ENCODE measurements at places on chromosomes 6 and 20. TPM values are rescaled to one million over a fixed set of nuclear protein-coding genes. Genes with fewer than 3 reads are reported as not detected.

DNA sequence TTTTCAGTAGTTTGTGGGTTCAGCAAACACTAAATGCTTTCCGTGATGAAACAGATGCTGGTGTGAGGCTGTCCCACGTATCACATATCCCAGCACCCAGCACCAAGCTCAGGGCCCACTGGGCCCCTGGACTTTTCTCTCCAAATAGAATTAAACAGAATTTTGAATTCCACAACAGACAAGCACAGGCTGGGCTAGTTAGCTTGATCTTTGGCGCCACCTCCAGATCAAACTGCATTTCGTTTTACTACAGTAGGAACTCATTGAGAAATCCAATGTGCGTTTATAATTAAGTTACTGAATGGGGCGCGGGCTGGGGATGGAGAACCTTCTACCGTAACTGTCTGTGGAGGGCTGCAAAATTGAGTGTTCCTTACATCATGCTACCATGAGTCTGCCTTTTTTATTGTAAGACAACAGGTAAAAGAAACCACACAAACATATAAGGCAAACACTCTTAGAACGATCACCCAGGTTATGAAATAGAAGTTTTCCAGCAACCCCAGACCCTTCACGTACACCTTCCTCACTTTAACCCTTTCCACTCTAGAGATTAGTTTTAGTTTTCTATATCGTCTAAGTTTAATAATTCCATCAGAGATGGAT lies 107.8 kb downstream of the ZFP64 start:
- peaks cover 21% of the 10 kb centered on the region for H3K4me1 ChIP-seq
- no peak overlapping the region for H3K4me3 ChIP-seq
- H3K27ac ChIP-seq: no peak overlapping the region

- peaks cover 2% of the 10 kb centered on the region for H3K27me3 ChIP-seq
- no peaks in the 10 kb centered on the region for H3K36me3 ChIP-seq
- no peak for DNase-seq
- H3K4me1 ChIP-seq: peaks cover 9% of the 10 kb centered on the region
- H3K4me3 ChIP-seq: no peak overlapping the region
Observed at GRCh38 chr6:110933912-110934311, 24.6 kb upstream of the GTF3C6 start.

DNA sequence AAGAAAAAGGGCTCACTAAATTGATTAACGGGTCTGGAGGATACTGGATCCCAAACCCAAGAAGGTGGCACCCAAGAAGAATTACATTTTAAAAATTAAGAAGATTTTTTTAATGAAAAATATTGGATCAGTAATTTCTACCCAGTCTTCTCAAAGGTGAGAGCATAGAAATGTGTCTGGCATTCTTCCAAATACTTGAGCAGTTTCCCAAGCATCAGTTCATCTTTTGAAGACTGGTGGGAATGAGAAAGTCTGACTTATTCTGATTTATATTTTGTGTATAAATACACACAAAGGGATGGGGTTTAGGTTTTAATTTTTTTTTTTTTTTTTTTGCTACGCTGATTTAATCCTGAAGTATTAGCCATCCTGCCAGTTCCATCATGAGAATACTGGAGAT lies 3.3 kb downstream of the MGME1 start:
- peaks cover 47% of the 10 kb centered on the region for H3K4me1 ChIP-seq
- H3K4me3 ChIP-seq: peak overlapping the region; percentile 91
- no peak for DNase-seq
- peaks cover 2% of the 10 kb centered on the region for H3K27me3 ChIP-seq
- peaks cover 29% of the 10 kb centered on the region for H3K36me3 ChIP-seq

DNA sequence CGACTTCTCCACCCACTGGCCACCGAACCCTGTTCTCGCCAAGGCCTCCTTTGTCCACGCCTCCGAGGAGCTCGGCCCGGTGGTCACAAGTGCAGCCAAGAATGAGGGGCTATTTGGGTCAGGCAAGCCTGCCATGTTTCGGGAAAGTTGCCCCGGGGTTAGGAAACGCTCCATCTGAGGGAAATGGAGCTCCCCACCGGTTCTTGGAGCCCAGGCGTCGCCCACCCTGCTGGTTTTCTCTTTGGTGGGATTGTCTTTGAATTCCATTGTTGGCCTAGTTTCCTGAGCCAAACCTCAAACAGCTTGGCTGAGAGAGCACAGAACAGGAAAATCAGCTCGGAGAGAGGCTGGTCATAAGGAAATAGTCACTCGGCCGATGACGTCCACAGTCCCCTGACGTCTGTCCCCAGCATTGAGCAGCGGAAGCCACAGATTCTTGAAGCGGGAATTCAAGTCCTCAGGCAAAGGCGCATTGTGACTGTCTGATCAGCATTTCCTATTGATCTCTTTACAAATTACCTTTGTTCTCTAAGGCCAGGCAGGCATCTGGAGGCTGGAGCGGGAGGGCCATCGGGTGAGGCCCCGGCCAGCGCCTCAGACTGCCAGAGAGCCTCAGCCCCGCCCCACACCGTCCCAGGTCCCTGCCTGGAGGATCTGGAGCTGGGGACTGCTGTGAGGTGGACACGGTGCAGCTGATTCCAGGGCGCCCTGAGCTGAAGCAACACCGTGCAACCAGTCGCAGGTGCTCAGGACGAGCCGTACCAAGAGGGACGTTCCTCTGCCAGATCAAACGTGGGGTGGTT lies 138.6 kb downstream of the DLL1 start:
- no peaks in the 10 kb centered on the region for H3K4me1 ChIP-seq
- H3K4me3 ChIP-seq: no peak overlapping the region
- no peak overlapping the region for H3K27ac ChIP-seq
- no peak for DNase-seq
- H3K27me3 ChIP-seq: peaks cover 3% of the 10 kb centered on the region
- peaks cover 2% of the 10 kb centered on the region for H3K36me3 ChIP-seq

DNA sequence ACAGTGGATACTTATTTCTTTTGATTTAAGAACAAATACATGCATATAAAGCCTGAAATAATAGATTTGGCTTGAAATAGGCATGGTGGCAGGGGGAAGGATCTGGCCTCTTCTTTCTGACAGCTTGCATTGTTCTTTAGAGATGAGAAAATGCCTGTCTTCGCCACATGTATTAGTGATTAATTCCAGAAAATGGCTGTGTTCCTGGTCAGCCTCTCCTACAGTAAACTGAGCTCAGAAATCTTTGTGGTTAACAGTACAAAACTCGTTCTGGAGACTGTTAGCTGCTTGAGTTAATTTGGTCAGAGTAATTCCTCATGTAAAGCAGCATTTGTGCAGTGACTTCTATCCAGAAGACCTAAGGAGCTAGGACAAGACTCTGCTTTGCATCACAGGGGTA lies 151.5 kb downstream of the EYA4 start:
- H3K27ac ChIP-seq: no peak overlapping the region
- no peak overlapping the region for H3K4me3 ChIP-seq
- no peaks in the 10 kb centered on the region for H3K36me3 ChIP-seq
- peaks cover 3% of the 10 kb centered on the region for H3K27me3 ChIP-seq
- DNase-seq: no peak
- no peaks in the 10 kb centered on the region for H3K4me1 ChIP-seq

- peaks cover 16% of the 10 kb centered on the region for H3K36me3 ChIP-seq
- H3K27ac ChIP-seq: no peak overlapping the region
- H3K4me3 ChIP-seq: no peak overlapping the region
- H3K4me1 ChIP-seq: peaks cover 32% of the 10 kb centered on the region
- peaks cover 6% of the 10 kb centered on the region for H3K27me3 ChIP-seq
Observed at GRCh38 chr6:144246988-144247387, 38.1 kb upstream of the UTRN start.

DNA sequence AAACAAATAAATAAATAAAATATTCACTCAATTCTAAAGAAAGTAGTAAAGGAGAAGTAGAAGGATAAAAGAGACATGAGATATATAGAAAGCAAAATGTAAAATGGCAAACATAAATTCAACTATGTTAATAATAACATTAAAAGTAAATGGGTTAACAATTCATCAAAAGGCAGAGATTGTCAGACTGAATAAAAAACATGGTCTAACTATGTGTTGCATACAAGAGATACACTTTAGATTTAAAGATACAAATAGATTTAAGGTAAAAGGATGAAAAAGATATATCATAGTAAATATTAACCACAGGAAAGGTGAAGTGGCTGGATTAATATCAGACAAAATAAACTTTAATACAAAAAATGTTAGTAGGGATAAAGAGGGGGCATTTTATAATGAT lies 35.8 kb upstream of the PDE10A start:
- no peaks in the 10 kb centered on the region for H3K27me3 ChIP-seq
- H3K36me3 ChIP-seq: peaks cover 11% of the 10 kb centered on the region
- no peak overlapping the region for H3K4me3 ChIP-seq
- no peak for DNase-seq
- no peak overlapping the region for H3K27ac ChIP-seq
- H3K4me1 ChIP-seq: no peaks in the 10 kb centered on the region

GRCh38 chr6:89047473-89047872 lies 33.1 kb upstream of the PNRC1 start:
- peaks cover 13% of the 10 kb centered on the region for H3K4me1 ChIP-seq
- no peaks in the 10 kb centered on the region for H3K36me3 ChIP-seq
- H3K4me3 ChIP-seq: no peak overlapping the region
- H3K27me3 ChIP-seq: no peaks in the 10 kb centered on the region
- H3K27ac ChIP-seq: no peak overlapping the region

DNA sequence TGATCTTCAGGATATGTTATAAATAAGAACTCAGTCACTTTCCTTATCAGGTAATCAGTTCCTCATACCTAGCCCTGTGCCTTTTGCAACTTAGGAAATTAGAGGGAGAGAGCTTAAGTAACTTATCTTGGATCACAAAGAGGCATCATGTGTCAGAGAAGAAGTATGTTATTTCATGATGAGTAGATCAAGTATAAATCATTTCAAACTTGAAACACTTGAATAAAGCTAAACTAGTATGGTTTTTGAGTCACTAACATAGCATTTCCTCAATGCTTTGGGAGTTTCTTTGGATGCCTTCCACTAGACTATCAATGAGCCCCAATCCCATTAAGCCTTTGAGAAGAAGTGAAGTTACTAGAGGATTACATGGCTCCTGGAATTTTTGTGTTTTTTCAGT lies 102.6 kb upstream of the TNFAIP3 start:
- H3K4me1 ChIP-seq: peaks cover 59% of the 10 kb centered on the region
- H3K27me3 ChIP-seq: peaks cover 1% of the 10 kb centered on the region
- peak; percentile 67 for DNase-seq
- H3K4me3 ChIP-seq: no peak overlapping the region

- no peak overlapping the region for H3K4me3 ChIP-seq
- no peaks in the 10 kb centered on the region for H3K4me1 ChIP-seq
Observed at GRCh38 chr6:97813889-97814567, 531.0 kb upstream of the MMS22L start.

DNA sequence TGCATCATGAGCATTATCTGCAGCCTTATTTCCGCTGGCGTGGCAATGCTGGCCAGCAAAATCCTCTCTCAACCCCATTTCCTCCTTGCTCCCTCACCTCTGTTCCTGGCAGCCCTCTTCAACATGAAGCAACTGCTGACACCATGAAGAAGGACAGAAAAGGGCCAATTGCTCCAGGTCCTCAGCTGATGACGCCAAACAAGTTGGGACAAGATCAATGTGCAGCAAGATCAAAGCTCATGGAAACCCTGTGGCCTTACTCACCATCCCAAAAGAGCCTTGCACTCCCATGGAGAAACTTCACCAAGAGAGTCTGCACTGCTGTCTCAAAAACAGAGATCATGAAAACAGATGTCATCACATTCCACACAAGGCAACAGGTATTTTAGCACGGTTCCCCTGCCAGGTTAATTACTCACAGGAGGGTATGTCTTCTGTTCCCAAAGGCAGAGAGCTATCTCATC lies 7.4 kb downstream of the GFOD1 start:
- H3K36me3 ChIP-seq: no peaks in the 10 kb centered on the region
- no peak overlapping the region for H3K4me3 ChIP-seq
- H3K4me1 ChIP-seq: peaks cover 25% of the 10 kb centered on the region
- DNase-seq: no peak

- H3K36me3 ChIP-seq: no peaks in the 10 kb centered on the region
- no peak overlapping the region for H3K27ac ChIP-seq
- DNase-seq: no peak
- no peak overlapping the region for H3K4me3 ChIP-seq
Observed at GRCh38 chr6:169313347-169314010, 59.8 kb upstream of the THBS2 start.

GRCh38 chr6:156543431-156543830 lies 233.7 kb upstream of the ARID1B start:
- H3K4me1 ChIP-seq: peaks cover 6% of the 10 kb centered on the region
- no peak for DNase-seq
- no peaks in the 10 kb centered on the region for H3K36me3 ChIP-seq
- no peak overlapping the region for H3K4me3 ChIP-seq
- H3K27me3 ChIP-seq: peaks cover 4% of the 10 kb centered on the region

- no peak overlapping the region for H3K4me3 ChIP-seq
- H3K4me1 ChIP-seq: peaks cover 26% of the 10 kb centered on the region
- peaks cover 2% of the 10 kb centered on the region for H3K27me3 ChIP-seq
- peak; percentile 37 for DNase-seq
- H3K27ac ChIP-seq: peak overlapping the region; percentile 37
- H3K36me3 ChIP-seq: peaks cover 8% of the 10 kb centered on the region
Observed at GRCh38 chr6:113281014-113281413, 576.1 kb upstream of the MARCKS start.

- H3K27me3 ChIP-seq: no peaks in the 10 kb centered on the region
- peak; percentile 55 for DNase-seq
- H3K4me3 ChIP-seq: peak overlapping the region; percentile 59
- peak overlapping the region; percentile 74 for H3K27ac ChIP-seq
Observed at GRCh38 chr6:128368213-128368944, 152.0 kb downstream of the PTPRK start.

DNA sequence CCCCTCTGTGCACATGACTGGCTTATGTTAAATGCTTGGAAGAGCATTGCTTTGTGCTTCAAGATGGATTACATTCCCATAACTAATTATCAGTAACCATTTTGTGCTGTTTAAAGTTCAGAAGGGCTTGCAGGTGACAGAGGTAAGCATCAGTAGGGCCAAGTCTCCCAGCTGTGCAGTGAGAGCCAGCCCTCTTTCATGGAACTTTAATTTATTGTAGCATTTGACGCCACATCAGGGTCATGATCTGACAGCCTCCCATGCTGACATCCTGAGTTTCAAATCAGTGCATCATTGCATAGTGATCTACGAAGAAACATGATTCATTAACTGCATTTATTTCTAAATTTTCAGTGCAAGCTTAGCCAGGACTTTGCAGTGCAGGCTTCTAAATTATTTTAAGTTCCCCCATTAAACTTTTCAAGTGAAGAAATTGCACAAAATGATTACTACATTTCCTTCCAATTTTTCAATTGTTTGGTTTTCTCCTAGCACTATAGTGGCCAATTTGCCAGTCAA lies 380.9 kb downstream of the UTRN start:
- peaks cover 24% of the 10 kb centered on the region for H3K36me3 ChIP-seq
- H3K4me3 ChIP-seq: no peak overlapping the region
- no peak for DNase-seq

Gene DLL1
- 0.75 TPM for total RNA-seq

Gene SLC13A3
- total RNA-seq: 2.2 TPM

Gene COL20A1
- total RNA-seq: not detected

Gene CST2
- not detected for total RNA-seq

Gene SIRPG
- total RNA-seq: not detected

Gene ESF1
- total RNA-seq: 14.0 TPM

Gene FOXF2
- 13.7 TPM for total RNA-seq

Gene HLA-F
- 1.9 TPM for total RNA-seq

Gene COL9A3
- total RNA-seq: not detected

Gene SLC17A2
- not detected for total RNA-seq

Gene STX11
- 0.34 TPM for total RNA-seq

Gene EXOC2
- 18.6 TPM for total RNA-seq

Measured in HFFc6 (cell line).